Ovary (tissue), 10 donors: ENCODE measurements at places on chromosomes 4 and X. TPM values are rescaled to one million over a fixed set of nuclear protein-coding genes. Genes with fewer than 3 reads are reported as not detected.

GYPE gene
- not detected for total RNA-seq

GRCh38 chrX:2185341-2186082 lies 315.3 kb downstream of the DHRSX start:
- no peak overlapping the region for H3K4me3 ChIP-seq
- no peak for DNase-seq
- no peak overlapping the region for H3K27ac ChIP-seq
- no peaks in the 10 kb centered on the region for H3K27me3 ChIP-seq
- no peaks in the 10 kb centered on the region for H3K36me3 ChIP-seq

GRCh38 chrX:46279214-46279924 lies 265.9 kb downstream of the ZNF674 start:
- H3K27ac ChIP-seq, result no peak overlapping the region
- H3K27me3 ChIP-seq, result no peaks in the 10 kb centered on the region
- no peaks in the 10 kb centered on the region for H3K36me3 ChIP-seq
- no peaks in the 10 kb centered on the region for H3K4me1 ChIP-seq
- H3K4me3 ChIP-seq, result no peak overlapping the region

DNA sequence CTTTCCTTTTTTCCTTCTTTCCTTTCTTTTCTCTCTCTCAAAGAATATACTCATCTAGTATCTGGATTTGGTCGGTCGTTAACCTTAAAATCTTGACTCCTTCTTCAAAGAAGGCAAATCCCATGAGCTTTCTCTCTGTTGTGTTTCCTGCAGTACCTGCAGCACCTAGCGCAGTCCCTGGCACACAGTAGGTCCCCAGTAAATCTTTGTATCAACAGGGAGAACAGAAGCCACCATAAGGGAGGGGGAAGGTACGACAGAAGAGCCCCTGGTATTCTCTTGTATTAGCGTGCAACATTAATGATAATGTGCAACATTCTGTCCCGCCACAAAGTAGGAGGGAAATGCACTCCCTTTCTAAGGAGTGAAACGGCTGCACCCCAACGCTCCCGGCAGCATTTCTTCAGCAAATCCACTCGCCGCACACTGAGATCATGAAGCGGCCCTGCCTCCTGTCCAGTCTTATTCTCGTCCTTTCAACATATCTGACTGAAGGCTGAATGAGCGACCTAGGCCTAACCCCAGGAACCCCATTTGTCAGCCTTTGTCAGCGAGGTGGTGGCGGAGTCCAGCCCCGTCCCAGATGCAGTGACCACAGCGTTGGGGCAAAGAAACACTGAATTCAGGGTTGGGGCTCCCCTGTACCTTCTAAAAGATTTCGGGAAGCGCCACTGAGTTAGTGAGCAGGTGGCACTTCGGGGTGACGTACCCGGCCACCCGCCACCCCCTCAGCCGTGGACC lies 133.7 kb downstream of the AMELX start:
- peak overlapping the region; percentile 72 for H3K27ac ChIP-seq
- H3K4me3 ChIP-seq, result peak overlapping the region; percentile 55
- peaks cover 2% of the 10 kb centered on the region for H3K4me1 ChIP-seq

- H3K27ac ChIP-seq, result no peak overlapping the region
- H3K4me3 ChIP-seq, result no peak overlapping the region
- DNase-seq, result no peak
- H3K36me3 ChIP-seq, result no peaks in the 10 kb centered on the region
- no peaks in the 10 kb centered on the region for H3K4me1 ChIP-seq
These were observed 234.1 kb upstream of the GIMD1 start for GRCh38 chr4:106602711-106603110.

DNA sequence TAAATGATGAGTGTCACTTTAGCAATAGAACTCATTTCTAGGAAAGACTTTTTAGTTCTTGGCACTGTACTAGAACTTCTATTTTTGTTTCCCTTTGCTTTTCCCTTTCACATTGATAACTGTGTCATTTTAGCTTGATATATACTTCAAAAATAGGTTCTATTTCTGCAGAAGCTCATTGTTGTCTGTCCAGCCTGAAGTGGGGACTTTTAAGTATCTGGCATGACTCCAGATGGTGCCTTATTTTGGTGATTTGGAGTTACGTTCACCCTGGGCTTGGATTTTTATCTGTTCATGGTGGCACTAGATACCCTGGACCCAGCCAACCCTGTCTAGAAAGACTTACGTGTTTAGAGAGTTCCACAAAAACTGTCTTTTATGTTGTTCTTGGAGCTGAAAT lies 3.4 kb downstream of the ABHD18 start:
- no peaks in the 10 kb centered on the region for H3K27me3 ChIP-seq
- peaks cover 2% of the 10 kb centered on the region for H3K4me1 ChIP-seq
- no peak for DNase-seq
- H3K36me3 ChIP-seq, result no peaks in the 10 kb centered on the region

- H3K4me3 ChIP-seq, result no peak overlapping the region
- H3K36me3 ChIP-seq, result no peaks in the 10 kb centered on the region
- H3K4me1 ChIP-seq, result no peaks in the 10 kb centered on the region
- no peak overlapping the region for H3K27ac ChIP-seq
- H3K27me3 ChIP-seq, result no peaks in the 10 kb centered on the region
These were observed 929.1 kb downstream of the STIM2 start for GRCh38 chr4:27789773-27790172.

DNA sequence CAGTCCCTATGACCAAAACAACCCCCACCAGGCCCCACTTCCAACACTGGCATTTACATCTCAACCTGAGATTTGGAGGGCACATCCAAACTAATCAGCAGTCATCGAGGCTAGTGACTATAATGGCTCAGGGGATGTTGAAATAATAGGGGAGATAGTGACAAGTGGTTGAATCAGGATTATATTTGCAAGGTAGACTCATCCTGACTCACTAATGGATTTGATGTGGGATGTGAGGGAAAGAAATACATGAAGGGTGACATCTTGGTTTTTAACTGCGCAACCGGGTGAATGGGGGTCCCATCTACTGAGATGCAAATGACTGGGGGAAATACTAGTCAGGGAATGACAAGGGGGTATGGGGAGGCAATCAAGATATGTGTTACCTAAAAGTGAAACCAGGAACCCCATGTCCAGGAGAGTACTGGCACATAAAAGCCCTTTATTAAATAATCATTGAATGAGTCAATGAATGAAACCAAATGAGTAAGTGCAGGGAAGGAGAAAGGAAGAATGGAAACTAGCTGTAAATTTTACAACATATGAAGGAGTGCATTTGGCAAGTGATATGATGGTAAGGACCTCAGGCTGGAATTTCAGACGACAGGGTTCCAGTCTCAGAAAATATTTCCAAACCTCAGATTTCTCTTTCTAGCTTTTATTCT lies 78.3 kb downstream of the PARM1 start:
- H3K36me3 ChIP-seq, result no peaks in the 10 kb centered on the region
- DNase-seq, result no peak
- H3K4me3 ChIP-seq, result no peak overlapping the region
- no peak overlapping the region for H3K27ac ChIP-seq
- no peaks in the 10 kb centered on the region for H3K27me3 ChIP-seq

DNA sequence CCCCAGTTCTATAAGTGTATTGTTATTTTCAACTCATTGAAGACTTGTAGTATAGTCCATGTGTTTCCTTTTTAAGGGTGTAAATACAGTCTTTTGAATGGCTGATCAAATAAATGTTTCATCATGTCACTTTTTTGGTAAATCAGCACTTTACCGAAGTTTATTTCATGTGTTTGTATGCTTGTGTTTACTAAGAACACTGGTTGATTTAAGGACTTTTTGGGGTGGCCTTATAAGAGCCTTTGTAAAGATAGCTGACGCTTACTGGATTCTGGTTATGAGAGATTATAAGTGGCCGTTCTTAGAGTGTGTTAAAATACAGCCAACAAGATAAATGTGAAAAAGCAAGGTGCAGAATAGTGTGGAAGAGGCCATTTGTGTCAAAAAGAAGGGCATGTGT lies 2.6 kb downstream of the UBE2K start:
- H3K4me3 ChIP-seq, result no peak overlapping the region
- no peaks in the 10 kb centered on the region for H3K27me3 ChIP-seq
- no peak for DNase-seq
- no peaks in the 10 kb centered on the region for H3K4me1 ChIP-seq
